ENCODE measurements at places on chromosomes 5 and 9.

- DNase-seq = no peak
Observed at GRCh38 chr9:137454145-137454596, 5.0 kb downstream of the NSMF start.

GRCh38 chr5:56822981-56823380, 7.6 kb downstream of the MAP3K1 start:
- DNase-seq = no peak

DNA sequence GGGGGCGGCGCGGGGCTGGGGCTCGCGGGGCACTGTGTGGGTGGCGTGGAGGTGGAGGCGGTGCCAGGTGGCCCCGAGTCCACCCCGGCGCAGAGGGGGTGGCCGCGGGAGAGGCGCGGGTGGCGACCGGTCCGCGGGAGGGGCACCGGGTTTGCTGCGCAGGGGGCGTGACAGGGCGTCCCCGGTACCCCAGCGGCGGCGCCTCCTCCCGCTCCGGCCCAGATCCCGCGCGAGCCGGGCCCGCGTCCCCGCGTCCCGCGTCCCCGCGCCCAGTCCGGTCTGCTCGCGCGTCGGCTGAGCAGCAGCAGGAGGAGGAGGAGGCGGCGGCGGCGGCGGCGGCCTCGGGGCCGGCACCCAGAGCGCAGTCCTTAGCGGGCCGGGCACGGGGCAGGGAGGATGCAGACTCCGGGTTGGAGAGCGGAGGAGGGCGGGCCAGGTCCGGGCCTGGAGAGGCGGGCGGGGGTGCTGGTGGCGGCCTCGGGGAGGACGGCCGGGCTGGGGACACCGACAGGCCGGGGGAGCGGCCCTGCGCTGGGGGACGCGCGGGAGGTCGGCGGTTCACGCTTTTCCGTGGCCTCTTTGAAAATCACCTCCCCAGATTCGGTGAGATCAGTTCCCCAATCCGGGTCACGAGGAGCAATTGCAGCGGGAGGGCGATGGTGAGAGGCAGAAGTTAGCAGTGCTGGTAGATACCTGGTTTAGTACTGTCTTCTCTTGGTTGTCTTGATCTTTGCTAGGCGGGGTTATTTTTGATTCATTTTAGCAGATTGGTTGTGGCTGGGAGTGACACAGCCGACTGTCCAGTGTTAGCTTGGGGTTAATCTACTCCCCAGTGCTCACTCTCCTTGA, 1.7 kb downstream of the TRIO start:
- peak; percentile 48 for DNase-seq

- no peak for DNase-seq
Observed at GRCh38 chr9:35396560-35397215, 93.2 kb upstream of the RUSC2 start.

DNA sequence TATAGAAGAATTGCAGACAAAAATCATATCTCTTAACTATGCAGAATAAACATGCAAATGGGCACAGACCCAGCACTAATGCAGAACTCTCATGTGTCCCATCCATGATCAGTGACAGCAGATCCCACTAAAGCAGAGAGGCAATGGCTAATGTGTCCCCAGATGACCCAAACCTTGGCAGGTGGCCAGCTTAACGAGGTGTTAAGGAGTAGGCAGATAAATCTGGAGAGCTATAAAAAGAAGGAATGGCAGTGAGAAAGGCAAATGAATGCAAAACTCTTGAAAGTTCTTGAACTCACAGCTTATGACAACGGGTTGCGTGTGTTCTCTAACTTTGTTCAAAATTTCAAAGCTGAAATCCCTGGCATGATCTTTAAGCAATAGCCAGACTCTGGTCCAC, 265.4 kb downstream of the RASEF start:
- DNase-seq = no peak

DNA sequence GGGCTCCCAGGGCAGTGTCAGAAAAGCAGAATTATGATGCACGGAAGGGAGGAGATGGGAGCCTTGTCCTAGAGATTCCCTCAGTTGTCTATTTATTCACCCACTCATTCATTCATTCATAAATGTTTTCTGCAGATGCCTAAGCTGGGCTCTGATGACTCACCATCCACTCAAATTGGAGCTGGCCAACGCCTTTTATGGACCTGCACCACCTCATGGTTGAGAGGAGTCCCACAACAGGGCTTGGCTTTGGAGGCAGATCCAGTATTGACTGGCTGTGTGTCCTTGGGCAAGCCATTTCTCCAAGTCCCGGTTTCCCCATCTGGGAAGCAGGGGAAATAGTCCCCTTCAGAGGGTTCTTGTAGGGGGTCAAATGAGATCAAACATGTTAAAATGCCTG, 227.8 kb downstream of the MELK start:
- no peak for DNase-seq

GRCh38 chr9:18495065-18495464, 21.1 kb downstream of the ADAMTSL1 start:
- no peak for DNase-seq

DNA sequence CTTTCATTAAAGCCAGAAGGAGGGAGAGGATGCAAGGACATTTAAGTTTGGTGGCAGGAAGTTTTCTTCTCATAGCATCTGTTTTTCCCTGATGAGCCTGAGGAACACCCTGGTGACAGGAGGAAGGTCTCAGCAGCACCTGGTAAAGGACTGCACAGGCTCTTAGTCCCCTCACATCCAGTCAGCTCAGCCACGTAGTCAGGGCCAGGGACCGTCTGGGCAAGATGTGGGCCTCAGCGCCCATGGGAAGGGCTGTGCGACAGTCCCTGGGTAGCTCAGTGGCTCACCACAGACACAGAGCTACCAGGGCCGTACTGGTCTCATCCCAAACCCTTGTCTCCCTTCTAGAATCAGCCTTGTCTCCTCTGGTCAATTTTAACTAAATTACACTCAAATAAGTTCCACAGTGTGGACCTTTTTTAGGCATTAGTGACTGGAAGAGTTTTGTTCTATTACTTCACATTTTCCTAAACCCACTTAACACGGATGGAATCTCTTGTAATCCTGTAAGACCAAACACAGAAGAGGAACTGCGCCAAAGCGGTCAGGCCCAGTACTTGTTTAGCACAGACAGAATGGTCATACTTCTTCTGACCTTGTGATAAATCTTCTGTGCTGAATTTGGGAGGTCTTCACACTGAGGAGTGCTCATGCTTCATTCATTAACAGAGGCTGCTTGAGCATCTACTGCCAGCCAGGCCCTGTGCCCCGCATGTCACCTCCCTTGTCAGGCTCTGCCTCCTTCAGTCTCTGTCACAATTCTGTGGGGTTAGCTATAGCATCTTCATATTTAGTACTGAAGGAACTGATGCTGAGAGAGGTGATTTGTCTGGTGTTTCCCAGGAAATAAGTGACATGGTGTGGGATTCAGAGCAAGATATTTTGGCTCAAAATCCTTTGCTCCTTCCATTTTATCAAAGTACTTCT, 91.4 kb downstream of the ANGPTL2 start:
- no peak for DNase-seq

DNA sequence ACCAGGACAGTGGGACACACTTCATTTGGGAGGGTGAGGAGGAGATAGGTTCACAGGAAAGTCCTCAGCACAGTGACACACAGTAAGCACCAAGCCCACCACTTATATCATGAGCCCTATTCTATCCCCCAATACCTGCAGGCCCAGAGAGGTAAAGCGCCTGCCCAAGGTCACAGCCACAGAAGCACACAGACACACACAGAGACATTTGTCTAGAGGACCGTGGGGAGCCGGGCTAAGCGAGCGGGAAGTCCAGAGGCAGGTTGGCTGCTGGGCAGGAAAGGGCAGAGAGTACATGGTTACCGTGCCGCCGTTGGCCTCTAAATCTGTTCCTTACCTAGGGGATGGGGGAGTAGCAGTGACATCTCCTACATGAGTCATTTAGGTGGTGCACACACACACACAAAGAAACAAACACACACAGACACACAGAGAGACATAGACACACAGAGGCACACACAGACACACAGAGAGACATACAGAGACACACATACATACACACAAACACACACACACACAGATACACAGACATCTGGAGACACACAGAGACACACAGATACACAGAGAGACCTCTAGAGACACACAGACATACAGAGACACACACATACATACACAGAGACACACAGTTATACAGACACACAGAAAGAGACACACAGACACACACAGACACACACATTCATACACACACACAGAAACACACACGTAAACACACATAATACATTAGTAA, 15.9 kb upstream of the DUSP1 start:
- no peak for DNase-seq

- no peak for DNase-seq
Observed at GRCh38 chr5:76367623-76368371, 35.3 kb upstream of the IQGAP2 start.

DNA sequence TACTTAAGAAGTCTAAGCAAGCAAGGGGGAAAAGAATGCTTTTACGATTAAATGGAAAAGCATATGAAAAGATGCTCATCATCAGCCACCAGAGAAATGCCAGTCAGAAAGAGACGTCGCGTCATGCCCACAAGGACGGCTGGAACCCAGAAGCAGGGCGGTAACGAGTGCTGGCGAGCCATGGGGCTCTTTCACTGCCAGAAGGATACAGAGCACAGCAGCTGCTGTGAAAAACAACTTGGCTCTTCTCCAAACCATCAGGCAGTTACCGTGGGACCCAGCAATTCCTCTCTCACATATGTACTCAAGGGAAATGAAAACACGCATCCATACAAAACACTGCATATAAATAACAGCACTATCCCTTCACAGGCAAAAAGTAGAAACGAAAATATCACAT, 95.5 kb downstream of the CAMSAP1 start:
- no peak for DNase-seq

- DNase-seq = no peak
Observed at GRCh38 chr9:110191615-110192014, 16.3 kb downstream of the C9orf152 start.

GRCh38 chr5:150436141-150436680, 13.3 kb downstream of the RPS14 start:
- DNase-seq = no peak

GRCh38 chr9:136566901-136567300, 21.1 kb upstream of the NOTCH1 start:
- no peak for DNase-seq

GRCh38 chr5:122150215-122150614, 20.9 kb downstream of the ZNF474 start:
- DNase-seq = no peak

- DNase-seq = no peak
Observed at GRCh38 chr5:169705322-169705721, 68.2 kb downstream of the DOCK2 start.

- no peak for DNase-seq
Observed at GRCh38 chr5:10248378-10249260, 1.1 kb downstream of the ATPSCKMT start.

DNA sequence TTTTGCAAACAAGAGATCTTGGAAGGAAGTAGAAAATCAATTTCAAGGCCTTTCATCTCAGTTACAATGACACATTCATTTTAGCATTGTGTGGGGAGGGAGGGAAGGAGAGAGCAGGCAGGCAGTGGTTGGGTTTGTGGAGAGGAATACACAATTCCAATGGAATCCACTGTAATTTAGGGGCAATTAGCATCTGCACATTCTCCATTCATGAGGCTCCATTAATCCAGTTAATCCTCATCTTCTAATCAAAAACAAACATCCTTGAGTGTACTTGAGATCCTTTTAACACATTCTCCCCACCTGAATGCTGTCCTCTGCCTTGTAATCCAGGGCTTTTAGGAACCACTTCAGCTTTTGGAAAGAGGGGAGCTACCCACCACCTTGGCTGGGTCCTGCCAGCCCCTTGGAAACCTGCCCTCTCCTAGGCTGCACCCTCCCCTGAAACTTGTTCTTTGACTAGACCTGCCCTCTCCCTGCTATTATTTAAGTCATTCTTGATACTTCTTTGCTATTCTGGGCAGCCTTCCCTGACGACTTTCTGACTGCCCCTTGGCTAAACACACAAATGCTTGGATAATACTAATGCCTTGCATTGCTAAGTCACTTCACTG, 271.2 kb downstream of the SLIT3 start:
- no peak for DNase-seq

- DNase-seq = no peak
Observed at GRCh38 chr9:126827227-126827626, 22.4 kb downstream of the ZBTB43 start.

DNA sequence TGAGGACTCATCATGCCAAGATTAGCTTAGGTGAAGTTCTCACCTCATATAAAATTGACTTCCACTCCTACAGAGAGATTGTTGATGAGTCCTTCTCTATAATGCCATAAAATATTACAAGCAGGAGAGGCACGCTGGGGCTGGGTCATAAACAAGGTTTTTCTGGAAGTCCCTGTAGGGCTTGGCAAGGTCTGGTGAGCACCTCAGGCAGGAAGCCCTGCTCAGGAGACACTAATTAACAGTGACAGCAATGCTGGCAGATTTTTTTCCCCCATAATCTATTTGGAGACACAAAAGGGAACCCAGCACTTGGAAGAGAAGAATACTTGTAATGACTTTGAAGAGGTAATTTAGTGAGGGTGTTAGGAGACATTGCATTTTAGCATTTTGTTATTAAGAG, 118.7 kb downstream of the DIRAS2 start:
- no peak for DNase-seq

GRCh38 chr5:76083555-76084495, 642 bp downstream of the SV2C start:
- no peak for DNase-seq

DNA sequence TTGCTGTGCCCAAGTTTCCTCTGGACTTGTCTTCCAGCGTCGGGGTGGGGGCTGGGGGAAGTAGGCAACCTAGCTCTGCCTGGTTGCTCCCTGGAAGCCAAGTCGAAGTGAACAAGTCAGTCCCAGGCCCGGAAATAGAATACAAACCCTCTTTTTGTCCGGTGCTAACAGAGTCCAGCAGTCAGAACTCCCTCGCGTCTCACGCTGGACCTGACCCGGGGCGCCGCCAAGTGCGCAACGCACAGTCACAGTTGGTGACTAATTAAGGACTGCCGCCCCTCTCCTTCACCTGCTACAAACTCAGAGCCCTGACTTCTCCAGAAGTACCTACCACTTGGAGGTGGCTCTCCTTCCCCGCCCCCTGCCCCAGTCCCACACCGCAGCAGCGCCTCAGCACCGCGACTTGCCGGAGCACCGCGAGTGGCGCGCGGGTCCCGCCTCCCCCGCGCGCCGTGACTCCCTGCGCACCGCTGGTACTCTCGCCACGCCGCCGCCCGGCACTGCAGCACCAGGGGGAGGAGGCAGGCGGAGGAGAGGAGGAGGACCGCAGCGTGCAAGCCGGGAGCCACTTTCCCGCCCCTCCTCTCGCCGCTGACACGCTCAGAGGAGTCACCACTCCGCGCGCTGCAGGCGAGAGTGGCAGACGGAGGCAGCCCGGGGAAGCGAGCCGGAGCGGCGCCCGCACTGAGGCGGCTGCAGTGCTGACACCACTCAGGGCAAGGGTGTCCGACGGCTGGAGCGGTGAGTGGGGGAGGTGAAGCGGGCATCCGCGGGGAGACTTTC, at the start of gene SV2C:
SV2C (plus strand) TSS at position 612 of the 783 bp plus-strand sequence. CDS start 48,368 bp downstream, outside the sequence.
- DNase-seq = no peak

All from NCI-H1417 treated with DMSO at 0.1 percent for 48 hours (cell line).